Dermis blood vessel endothelial cell (primary cell): ENCODE measurements at places on chromosomes 2 and 18. TPM values are rescaled to one million over a fixed set of nuclear protein-coding genes. Genes with fewer than 3 reads are reported as not detected.

KCNJ13 gene
- total RNA-seq, result not detected in 2 replicates

SULT1C2 gene
- 0.05 TPM in 1 of 2 replicates, not detected in the other for total RNA-seq

GPAT2 gene
- total RNA-seq, result 5.6 and 30.9 TPM in 2 replicates

GRCh38 chr18:45724601-45725000 lies 620 bp downstream of the SLC14A1 start:
- no peak for DNase-seq

- no peak for DNase-seq
These were observed 8.3 kb downstream of the DLX1 start for GRCh38 chr2:172093416-172094293.

DNA sequence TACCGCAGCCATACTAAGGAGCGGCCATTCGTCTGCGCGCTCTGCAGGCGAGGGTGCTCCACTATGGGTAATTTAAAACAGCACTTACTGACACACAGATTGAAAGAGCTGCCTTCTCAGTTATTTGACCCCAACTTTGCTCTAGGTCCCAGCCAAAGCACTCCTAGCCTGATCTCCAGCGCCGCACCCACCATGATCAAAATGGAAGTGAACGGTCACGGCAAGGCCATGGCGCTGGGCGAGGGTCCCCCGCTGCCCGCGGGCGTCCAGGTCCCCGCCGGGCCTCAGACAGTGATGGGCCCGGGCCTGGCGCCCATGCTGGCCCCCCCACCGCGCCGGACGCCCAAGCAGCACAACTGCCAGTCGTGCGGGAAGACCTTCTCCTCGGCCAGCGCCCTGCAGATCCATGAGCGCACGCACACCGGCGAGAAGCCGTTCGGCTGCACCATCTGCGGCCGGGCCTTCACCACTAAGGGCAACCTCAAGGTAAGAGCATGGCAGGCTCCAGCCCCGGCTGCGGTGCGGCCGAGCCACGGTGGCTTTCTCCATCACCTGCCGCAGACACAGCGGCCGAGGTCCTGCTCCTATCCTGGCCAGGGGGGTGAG lies 15.5 kb downstream of the SALL3 start:
- no peak for DNase-seq

GRCh38 chr18:8952769-8953760 lies 149.4 kb upstream of the NDUFV2 start:
- DNase-seq, result no peak

GRCh38 chr18:48780201-48780912 lies 170.4 kb downstream of the SMAD7 start:
- no peak for DNase-seq

GRCh38 chr2:23589739-23590138 lies 204.8 kb downstream of the KLHL29 start:
- no peak for DNase-seq

GRCh38 chr18:63422864-63423304 lies 608 bp upstream of the VPS4B start:
- DNase-seq, result no peak

GRCh38 chr2:64506686-64507085 lies 17.4 kb upstream of the AFTPH start:
- no peak for DNase-seq

GRCh38 chr2:84881581-84882413 lies 913 bp upstream of the TRABD2A start:
- peak; percentile 86 for DNase-seq

DNA sequence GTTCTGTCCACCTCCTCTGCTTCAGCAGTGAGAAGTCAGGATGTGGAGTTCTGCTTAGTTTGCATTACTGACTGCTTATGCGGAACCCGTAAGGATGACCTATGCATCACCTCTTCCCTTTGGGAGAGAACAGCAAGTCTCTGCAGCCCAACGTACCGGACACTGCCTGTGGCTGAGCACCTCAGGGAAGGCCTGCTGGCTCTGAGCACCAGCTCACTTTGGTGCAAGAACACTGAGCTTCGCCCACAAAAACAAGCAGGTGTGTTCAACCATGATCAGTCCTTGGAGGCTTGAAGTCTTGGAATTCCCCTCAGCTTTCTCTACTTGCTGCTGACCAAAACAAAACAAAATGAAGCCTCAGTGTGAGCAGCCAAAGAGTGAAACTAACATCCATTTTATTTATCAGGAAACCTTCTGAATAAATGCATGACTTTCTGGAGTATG lies 52.7 kb upstream of the NCK2 start:
- no peak for DNase-seq

DNA sequence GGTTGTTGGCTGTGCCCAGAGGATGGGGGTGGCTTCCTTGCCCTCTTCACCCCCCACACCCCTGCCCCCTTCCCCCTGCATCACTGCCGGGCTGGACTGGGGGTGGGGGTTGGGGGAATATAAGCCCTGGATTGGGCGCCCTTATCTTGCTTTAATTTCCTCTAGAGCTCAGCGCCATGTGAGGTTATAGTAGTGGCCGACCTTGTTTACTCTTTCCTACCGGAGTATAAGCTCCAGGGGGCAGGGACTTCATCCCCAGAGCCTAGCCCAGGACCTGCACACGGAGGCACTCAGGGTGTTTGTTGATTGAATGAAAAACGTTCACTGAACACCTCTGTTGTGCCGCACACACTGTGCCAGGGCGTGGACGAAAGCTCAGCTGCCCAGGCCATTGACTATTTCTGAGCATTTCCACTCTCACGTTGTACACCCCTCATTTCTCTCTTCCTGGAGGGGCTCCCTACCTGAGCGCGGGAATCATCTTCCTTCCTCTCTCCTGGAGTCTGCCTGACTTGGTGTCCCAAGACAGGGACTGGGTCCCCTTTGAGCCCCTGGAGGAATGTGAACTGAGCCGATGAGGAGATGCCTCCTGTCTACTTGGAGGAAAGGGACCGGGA lies 9.3 kb upstream of the SPATA3 start:
- no peak for DNase-seq
